ENCODE measurements at places on chromosomes 11 and 22. TPM values are rescaled to one million over a fixed set of nuclear protein-coding genes. Genes with fewer than 3 reads are reported as not detected.

GRCh38 chr11:64358536-64358906 is 441 bp upstream of the RPS6KA4 start:
- DNase-seq: no peak

DNA sequence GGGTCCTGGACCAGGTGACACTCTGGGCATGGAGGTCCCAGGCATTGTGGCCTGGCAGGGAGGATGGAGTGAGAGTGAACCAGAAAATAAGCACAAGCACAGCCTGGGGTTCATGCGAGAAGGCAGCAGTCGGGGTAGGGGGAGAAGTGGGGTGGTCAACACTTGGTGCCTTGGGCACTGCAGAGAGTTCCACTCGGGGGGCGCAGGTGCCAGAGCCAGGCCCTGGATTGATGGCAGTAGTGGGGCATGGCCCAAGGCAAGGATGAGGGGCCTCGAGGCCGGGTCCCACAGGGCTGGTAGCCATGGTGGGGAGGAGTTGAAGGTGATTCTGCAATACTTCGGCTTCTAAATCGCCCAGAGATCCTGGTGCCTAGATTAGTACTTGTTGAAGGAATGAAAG is 372.9 kb downstream of the TBC1D22A start:
- DNase-seq: no peak

DNA sequence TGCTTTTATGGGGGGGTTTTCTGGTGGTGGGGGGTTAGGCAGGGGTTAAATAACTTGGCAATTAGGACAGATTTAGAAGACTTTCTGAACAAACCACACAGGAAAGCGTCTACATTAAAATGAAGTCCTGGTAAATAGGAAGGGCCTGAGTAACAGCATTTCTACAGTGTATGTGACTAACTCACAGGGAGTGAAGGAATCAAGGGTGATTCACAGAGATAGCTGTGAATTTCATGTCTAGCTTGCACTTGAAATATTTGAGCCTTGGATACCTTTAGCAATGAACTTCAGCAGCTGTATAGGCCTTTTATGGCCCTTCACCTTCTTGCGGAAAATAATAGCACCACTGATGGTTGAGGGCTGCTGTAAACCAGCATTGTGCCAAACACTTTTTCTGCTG is 26.1 kb upstream of the LDHA start:
- DNase-seq: no peak

DNA sequence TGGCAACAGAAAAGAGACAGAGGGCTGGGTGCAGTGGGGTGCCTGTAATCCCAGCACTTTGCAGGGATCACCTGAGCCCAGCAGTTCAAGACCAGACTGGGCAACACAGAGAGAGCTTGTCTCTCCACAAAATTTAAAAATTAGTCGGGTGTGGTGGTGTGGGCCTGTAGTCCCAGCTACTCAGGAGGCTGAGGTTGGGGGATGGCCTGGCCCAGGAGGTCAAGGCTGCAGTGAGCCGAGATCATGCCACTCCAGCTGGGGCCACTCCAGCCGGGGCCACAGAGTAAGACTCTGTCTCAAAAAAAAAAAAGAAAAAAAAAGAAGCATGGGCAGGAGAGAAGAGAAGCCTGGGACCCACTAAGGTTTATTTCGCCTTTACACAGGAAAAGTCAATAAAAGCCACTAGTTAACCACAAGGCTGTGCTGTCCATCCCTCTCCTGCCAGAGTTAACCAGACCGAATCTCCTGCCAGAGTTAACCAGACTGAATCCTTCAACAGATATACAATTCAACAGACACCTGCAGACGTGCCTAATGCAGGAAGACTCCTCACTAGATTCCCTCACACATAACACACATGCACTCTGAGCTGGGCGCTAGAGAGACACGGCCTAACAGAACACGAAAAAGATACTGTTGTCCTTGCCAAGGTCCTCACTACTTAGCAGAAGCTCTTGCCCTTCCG is 29.8 kb downstream of the MICAL3 start:
- no peak for DNase-seq

- no peak for DNase-seq
Measured at GRCh38 chr22:31937341-31937740, 7.0 kb upstream of the YWHAH start.

DNA sequence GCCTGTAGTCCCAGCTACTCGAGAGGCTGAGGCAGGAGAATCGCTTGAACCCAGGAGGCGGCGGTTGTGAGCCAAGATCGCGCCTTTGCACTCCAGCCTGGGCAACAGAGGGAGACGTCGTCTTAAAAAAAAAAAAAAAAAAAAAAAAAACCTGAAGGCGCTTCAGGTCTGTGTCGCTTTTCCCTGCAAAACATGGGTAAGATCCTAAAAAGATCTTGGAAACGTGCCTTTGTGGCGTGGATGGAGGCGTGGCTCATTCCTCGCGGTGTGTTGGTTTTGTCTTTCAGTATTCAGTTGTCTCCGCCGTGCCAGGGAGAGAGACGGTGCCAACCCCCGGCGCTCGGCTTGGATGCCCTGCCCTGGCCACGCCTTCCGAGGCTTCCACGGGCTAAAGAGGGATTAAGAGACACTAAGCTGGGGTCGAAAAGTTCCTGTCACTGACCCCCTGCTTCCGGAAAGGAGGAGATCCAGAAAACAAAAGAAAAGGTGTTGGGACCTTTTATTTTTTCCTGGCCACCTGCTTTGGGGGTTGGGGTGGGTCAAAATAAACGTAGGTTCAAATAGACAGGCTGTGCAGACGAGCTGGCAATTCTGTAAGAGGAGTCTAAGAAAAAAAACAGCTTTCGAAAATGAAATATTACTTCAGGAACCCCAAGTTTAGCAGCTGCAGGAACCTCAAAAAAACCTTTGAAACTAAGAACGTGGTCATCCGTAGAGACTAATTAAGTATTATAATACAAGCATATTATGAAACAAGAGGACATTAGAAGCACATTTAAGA is 1.1 kb upstream of the SLC35F2 start:
- peak; percentile 51 for DNase-seq

DNA sequence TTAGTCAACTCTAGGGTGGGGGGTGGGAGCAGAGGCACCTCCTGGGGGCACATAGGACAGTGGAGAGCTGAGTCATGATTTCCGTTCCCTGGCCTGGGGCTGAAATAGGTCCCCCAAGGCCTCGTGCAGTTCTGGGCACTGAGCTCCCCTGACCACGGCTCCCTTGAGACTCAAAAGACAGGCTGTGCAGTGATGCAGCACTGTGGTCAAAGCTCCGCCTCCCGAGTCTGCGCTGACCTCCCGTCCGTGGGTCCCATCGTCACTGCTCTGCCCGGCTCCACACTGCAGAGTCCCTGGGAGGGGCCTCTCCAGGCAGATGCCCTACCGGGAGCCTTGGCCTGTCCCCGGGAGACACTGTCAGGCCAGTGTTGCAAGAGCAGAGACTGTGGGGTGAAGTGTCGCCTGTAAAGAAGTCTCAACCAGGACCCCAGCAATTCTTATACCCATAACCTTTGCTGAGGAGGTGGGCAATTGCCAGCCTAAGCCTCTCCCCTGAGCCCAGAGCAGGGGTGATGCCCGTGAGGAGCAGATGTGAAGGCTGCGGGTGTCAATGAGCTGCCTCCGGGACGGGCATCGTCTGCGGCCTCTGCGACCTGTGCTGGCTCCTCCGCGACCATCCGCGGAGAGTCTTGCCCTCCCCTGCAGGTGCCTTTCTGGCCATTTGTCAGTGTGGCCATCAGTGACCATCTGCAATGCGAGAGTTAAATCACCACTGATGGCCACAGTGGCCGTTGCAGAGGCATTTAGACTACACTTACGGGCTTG is 877.3 kb downstream of the BRD1 start:
- no peak for DNase-seq

The OR51E2 gene
- total RNA-seq: not detected

Measured in WTC11 (cell line).